Right atrium auricular region (tissue), 2 donors: ENCODE measurements at places on chromosomes 6 and 20. TPM values are rescaled to one million over a fixed set of nuclear protein-coding genes. Genes with fewer than 3 reads are reported as not detected.

Gene TMEM244
- not detected for total RNA-seq

Gene HS3ST5
- total RNA-seq: not detected

Gene SPATS1
- total RNA-seq: not detected

- H3K27ac ChIP-seq: no peak overlapping the region
- no peaks in the 10 kb centered on the region for H3K4me1 ChIP-seq
- DNase-seq: no peak
- no peak overlapping the region for H3K4me3 ChIP-seq
Observed at GRCh38 chr6:152204591-152204990, 397.1 kb downstream of the ESR1 start.

DNA sequence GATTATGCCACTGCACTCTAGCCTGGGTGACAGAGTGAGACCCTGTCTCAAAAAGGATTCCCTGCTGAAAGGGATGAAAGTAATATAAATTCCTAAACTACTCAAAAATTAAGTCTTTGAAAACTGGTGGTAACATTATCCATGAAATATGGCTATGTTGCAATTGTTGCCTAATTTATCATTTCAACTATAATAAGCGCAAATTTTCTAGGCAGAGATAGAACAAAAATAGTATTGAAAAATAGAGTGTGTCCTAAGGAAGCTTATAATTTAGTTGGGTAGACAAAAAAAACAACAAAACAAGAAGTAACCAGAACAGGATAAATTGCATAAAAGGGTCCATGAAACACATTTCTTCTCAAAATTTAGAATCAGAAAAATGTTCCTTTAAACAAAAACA lies 68.0 kb downstream of the FKBP5 start:
- H3K4me1 ChIP-seq: no peaks in the 10 kb centered on the region
- peaks cover 89% of the 10 kb centered on the region for H3K36me3 ChIP-seq
- no peak overlapping the region for H3K27ac ChIP-seq
- no peak overlapping the region for H3K4me3 ChIP-seq
- H3K27me3 ChIP-seq: no peaks in the 10 kb centered on the region
